ENCODE measurements at places on chromosomes 5 and 9. TPM values are rescaled to one million over a fixed set of nuclear protein-coding genes. Genes with fewer than 3 reads are reported as not detected.

DNA sequence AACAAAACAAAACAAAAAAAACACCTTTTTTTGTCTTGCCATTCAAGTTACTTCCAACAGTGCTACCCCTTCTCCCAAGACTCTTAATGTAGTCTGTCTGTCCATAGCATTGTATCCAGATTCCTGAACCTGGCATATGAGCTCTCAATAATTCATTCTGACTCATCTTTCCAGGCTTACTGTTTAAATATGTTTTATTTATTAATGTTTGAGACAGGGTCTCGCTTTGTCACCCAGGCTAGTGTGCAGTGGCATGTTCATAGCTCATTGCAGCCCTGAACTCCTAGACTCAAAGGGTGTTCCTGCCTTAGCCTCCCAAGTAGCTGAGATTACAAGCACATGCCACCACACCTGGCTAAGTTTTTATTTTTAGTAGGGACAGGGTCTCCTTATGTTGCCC, 208.0 kb upstream of the DMRT1 start:
- no peak overlapping the region for H3K27ac ChIP-seq
- no peak for DNase-seq
- H3K4me1 ChIP-seq, result no peaks in the 10 kb centered on the region
- no peak overlapping the region for H3K4me3 ChIP-seq
- H3K36me3 ChIP-seq, result no peaks in the 10 kb centered on the region

ADAMTS16 gene
- polyA plus RNA-seq, result 1.2 TPM

GRCh38 chr9:108844391-108844790, 11.4 kb downstream of the ACTL7B start:
- DNase-seq, result no peak
- no peak overlapping the region for H3K4me3 ChIP-seq
- H3K27ac ChIP-seq, result no peak overlapping the region
- H3K36me3 ChIP-seq, result no peaks in the 10 kb centered on the region

- no peaks in the 10 kb centered on the region for H3K4me1 ChIP-seq
- H3K27ac ChIP-seq, result no peak overlapping the region
- H3K36me3 ChIP-seq, result no peaks in the 10 kb centered on the region
- no peak for DNase-seq
- H3K4me3 ChIP-seq, result no peak overlapping the region
Measured at GRCh38 chr9:36576866-36577265, 4.2 kb downstream of the MELK start.

GRCh38 chr9:118271936-118272335, 567.7 kb downstream of the TLR4 start:
- DNase-seq, result no peak
- H3K27me3 ChIP-seq, result no peaks in the 10 kb centered on the region
- no peaks in the 10 kb centered on the region for H3K36me3 ChIP-seq
- H3K4me1 ChIP-seq, result no peaks in the 10 kb centered on the region
- H3K27ac ChIP-seq, result no peak overlapping the region
- H3K4me3 ChIP-seq, result no peak overlapping the region

PCDHA1 gene
- 0.55 TPM for polyA plus RNA-seq

GRCh38 chr9:22208846-22209585, 199.9 kb upstream of the CDKN2B start:
- no peak for DNase-seq
- H3K27ac ChIP-seq, result no peak overlapping the region
- H3K27me3 ChIP-seq, result no peaks in the 10 kb centered on the region
- H3K4me3 ChIP-seq, result no peak overlapping the region
- H3K36me3 ChIP-seq, result no peaks in the 10 kb centered on the region

All from large intestine (tissue), 12 donors.